ENCODE measurements at places on chromosomes 7 and 10. TPM values are rescaled to one million over a fixed set of nuclear protein-coding genes. Genes with fewer than 3 reads are reported as not detected.

PTER gene
- 3.2 TPM for total RNA-seq

ZNF117 gene
- 29.9 TPM for total RNA-seq

TRIM50 gene
- not detected for total RNA-seq

COL13A1 gene
- 2.0 TPM for total RNA-seq

Data from motor neuron (in vitro differentiated cells).